OCI-LY7 (cell line): ENCODE measurements at places on chromosomes 2 and 18. TPM values are rescaled to one million over a fixed set of nuclear protein-coding genes. Genes with fewer than 3 reads are reported as not detected.

Gene FBLN7
- total RNA-seq: 0.25 TPM in 1 of 2 replicates, not detected in the other

Gene POTEI
- total RNA-seq: 0.26 and 0.44 TPM in 2 replicates

Gene ZNF514
- 12.8 and 15.3 TPM in 2 replicates for total RNA-seq

Gene SCN7A
- total RNA-seq: not detected in 2 replicates

Gene INPP5D
- 92.6 and 109 TPM in 2 replicates for total RNA-seq

Gene ITGB6
- total RNA-seq: not detected in 2 replicates

Gene ABCB11
- 0.04 TPM in 1 of 2 replicates, not detected in the other for total RNA-seq

Gene GMCL1
- 25.9 and 28.2 TPM in 2 replicates for total RNA-seq

Gene TMEM178A
- 0.38 and 0.52 TPM in 2 replicates for total RNA-seq

Gene UPP2
- not detected in 2 replicates for total RNA-seq

Gene BOD1L2
- total RNA-seq: not detected in 2 replicates

Gene CHRNG
- not detected in 2 replicates for total RNA-seq

Gene MYO7B
- 3.3 and 3.7 TPM in 2 replicates for total RNA-seq

Gene CXCR1
- total RNA-seq: not detected in 2 replicates

Gene MOGAT1
- total RNA-seq: not detected in 2 replicates

Gene COL5A2
- total RNA-seq: 0.39 and 0.61 TPM in 2 replicates

Gene CFAP65
- not detected in 2 replicates for total RNA-seq

Gene SERPINB10
- not detected in 2 replicates for total RNA-seq

Gene FBXO48
- 6.8 and 8.5 TPM in 2 replicates for total RNA-seq

Gene MC5R
- total RNA-seq: not detected in 2 replicates

Gene RPRM
- total RNA-seq: not detected in 2 replicates

Gene INPP1
- total RNA-seq: not detected in 2 replicates

Gene IHH
- total RNA-seq: not detected in 2 replicates

Gene CHRND
- not detected in 2 replicates for total RNA-seq

Gene CABYR
- total RNA-seq: not detected in 2 replicates

Gene RAB6C
- not detected in 2 replicates for total RNA-seq

Gene C2orf74
- 9.3 and 11.5 TPM in 2 replicates for total RNA-seq

Gene PKDCC
- not detected in 2 replicates for total RNA-seq

Gene PLB1
- total RNA-seq: not detected in 2 replicates

Gene SLC30A3
- 61.0 and 71.6 TPM in 2 replicates for total RNA-seq

Gene UGT1A3
- not detected in 2 replicates for total RNA-seq

Gene IAH1
- 3.8 and 7.0 TPM in 2 replicates for total RNA-seq

Gene ATF2
- 40.8 and 43.3 TPM in 2 replicates for total RNA-seq
